ENCODE measurements at places on chromosomes 13 and 19. TPM values are rescaled to one million over a fixed set of nuclear protein-coding genes. Genes with fewer than 3 reads are reported as not detected.

Gene TNFSF13B
- 0.32 TPM for total RNA-seq

Gene CCDC124
- 126 TPM for total RNA-seq

Gene IGSF23
- not detected for total RNA-seq

Gene ADAT3
- 13.7 TPM for total RNA-seq

Gene LYPD3
- total RNA-seq: 0.89 TPM

Gene FARSA
- total RNA-seq: 81.6 TPM

Gene NBEA
- 10.8 TPM for total RNA-seq

Gene KCNRG
- 1.4 TPM for total RNA-seq

Gene ZIC5
- total RNA-seq: 6.7 TPM

Gene CBY2
- not detected for total RNA-seq

Gene NLRP7
- total RNA-seq: not detected

Gene PINLYP
- total RNA-seq: 11.7 TPM

Gene CLDND2
- total RNA-seq: 1.1 TPM

Gene LILRA2
- total RNA-seq: not detected

Gene PLPPR2
- total RNA-seq: 12.3 TPM

Gene CYP2A7
- total RNA-seq: not detected

Gene PABPC3
- 0.14 TPM for total RNA-seq

Gene TFPT
- total RNA-seq: 26.8 TPM

Gene ZNF229
- 6.7 TPM for total RNA-seq

Gene TRPC4
- 2.5 TPM for total RNA-seq

Gene ADAMTSL5
- not detected for total RNA-seq

Gene ZNF98
- total RNA-seq: not detected

Gene OR7A5
- not detected for total RNA-seq

Gene MIR17HG
- total RNA-seq: 40.6 TPM

Gene PCDH8
- 14.6 TPM for total RNA-seq

Gene CEACAM19
- total RNA-seq: 6.1 TPM

Gene CERS1
- 27.7 TPM for total RNA-seq

Gene LMTK3
- 3.3 TPM for total RNA-seq

Gene PEG3
- total RNA-seq: not detected

Gene FGF21
- not detected for total RNA-seq

Gene ADGRL1
- total RNA-seq: 34.6 TPM

Gene POSTN
- total RNA-seq: 93.0 TPM

Gene EFNA2
- 28.0 TPM for total RNA-seq

Gene TNNI3
- 5.4 TPM for total RNA-seq

Gene C2CD4C
- 6.7 TPM for total RNA-seq

Gene KANK3
- total RNA-seq: 0.66 TPM

Gene TMEM150B
- total RNA-seq: not detected

Gene ZNF578
- total RNA-seq: 0.86 TPM

Gene CEACAM7
- not detected for total RNA-seq

Gene SYT3
- total RNA-seq: 1.4 TPM

Gene URAD
- not detected for total RNA-seq

Gene ZNF799
- 4.8 TPM for total RNA-seq

Gene FUT3
- total RNA-seq: not detected

Gene TMPRSS9
- total RNA-seq: 0.12 TPM

Gene OR4F17
- not detected for total RNA-seq

Gene FXYD1
- total RNA-seq: 4.2 TPM

Gene SMAD9
- total RNA-seq: 2.6 TPM

Gene PRTN3
- total RNA-seq: not detected

Gene ZNF558
- 40.6 TPM for total RNA-seq

Gene TUBA3C
- not detected for total RNA-seq

Gene CDX2
- 2.4 TPM for total RNA-seq

Gene CGB8
- total RNA-seq: not detected

Gene SYNE4
- 0.30 TPM for total RNA-seq

Gene PTPRH
- 1.2 TPM for total RNA-seq

Gene PSG5
- total RNA-seq: not detected

Gene ZNF850
- total RNA-seq: 13.5 TPM

Gene STOML3
- total RNA-seq: not detected

Gene JOSD2
- 13.5 TPM for total RNA-seq
